Foreskin keratinocyte (primary cell): ENCODE measurements at places on chromosomes 1 and 21. TPM values are rescaled to one million over a fixed set of nuclear protein-coding genes. Genes with fewer than 3 reads are reported as not detected.

The CREB3L4 gene
- total RNA-seq: 9.8 and 11.5 TPM in 2 replicates

The TMPRSS15 gene
- total RNA-seq: not detected in 2 replicates

The CR1L gene
- not detected in 2 replicates for total RNA-seq

The NPPB gene
- not detected in 2 replicates for total RNA-seq

The KIF26B gene
- 1.0 and 1.9 TPM in 2 replicates for total RNA-seq

The CELA3B gene
- total RNA-seq: not detected in 2 replicates

The JUN gene
- total RNA-seq: 54.8 and 56.1 TPM in 2 replicates

The KCNT2 gene
- total RNA-seq: 0.03 TPM in 1 of 2 replicates, not detected in the other

The CD5L gene
- total RNA-seq: not detected in 2 replicates

The TP73 gene
- total RNA-seq: 0.58 and 0.78 TPM in 2 replicates

The OR2T11 gene
- not detected in 2 replicates for total RNA-seq

The CLEC20A gene
- total RNA-seq: not detected in 2 replicates

The LCE3E gene
- 2.0 and 2.8 TPM in 2 replicates for total RNA-seq

The INSRR gene
- not detected in 2 replicates for total RNA-seq

The UBXN10 gene
- 0.07 and 0.10 TPM in 2 replicates for total RNA-seq

The RIMKLA gene
- total RNA-seq: not detected in 2 replicates

The NR5A2 gene
- total RNA-seq: 0.04 TPM in 1 of 2 replicates, not detected in the other

The CD1B gene
- total RNA-seq: not detected in 2 replicates

The SLAMF9 gene
- 0.44 and 0.63 TPM in 2 replicates for total RNA-seq

The FAM151A gene
- total RNA-seq: not detected in 2 replicates

The TSPAN2 gene
- 0.32 and 0.48 TPM in 2 replicates for total RNA-seq

The OR2L8 gene
- not detected in 2 replicates for total RNA-seq

The LYPD8 gene
- not detected in 2 replicates for total RNA-seq

The OR2AK2 gene
- not detected in 2 replicates for total RNA-seq

The ADAMTS1 gene
- total RNA-seq: 69.7 and 71.7 TPM in 2 replicates

The KCNH1 gene
- total RNA-seq: not detected in 2 replicates

The TTC22 gene
- total RNA-seq: 4.6 and 5.9 TPM in 2 replicates

The CYP4Z1 gene
- total RNA-seq: not detected in 2 replicates
